ENCODE measurements at places on chromosomes 2 and 18.

DNA sequence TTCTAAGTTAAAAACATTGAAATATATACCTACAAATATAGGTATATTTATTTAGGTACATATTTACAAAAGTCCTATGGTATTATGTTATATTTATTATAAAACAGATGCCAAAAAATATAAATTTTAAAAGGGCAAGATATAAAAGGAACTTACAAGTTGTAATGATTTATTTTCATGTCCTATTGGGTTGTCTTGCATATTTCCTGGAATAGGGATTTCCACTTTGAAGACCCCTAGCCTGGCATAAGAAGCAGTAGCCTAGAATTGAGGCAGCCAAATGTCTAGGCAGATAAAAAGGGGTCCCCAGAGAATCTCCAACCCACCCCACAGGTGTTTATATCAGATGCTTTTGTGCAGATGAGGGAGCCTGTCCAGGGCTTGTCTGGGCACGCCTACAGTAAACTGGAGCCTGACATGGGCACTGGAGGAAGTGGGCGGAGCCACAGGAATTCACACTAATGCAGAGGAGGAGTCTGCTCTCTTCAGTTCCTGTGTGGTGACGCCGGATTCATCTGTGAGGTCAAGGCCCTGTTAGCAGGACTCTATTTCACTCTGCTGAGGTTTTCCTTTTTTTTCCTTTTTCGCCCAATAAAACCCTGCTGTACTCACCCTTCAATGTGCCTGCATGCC lies 1088.9 kb upstream of the PIK3C3 start:
- no peak for DNase-seq

- DNase-seq, result no peak
These were observed 9.5 kb downstream of the ELP2 start for GRCh38 chr18:36139245-36139644.

- DNase-seq, result no peak
These were observed 36.0 kb downstream of the KIF1A start for GRCh38 chr2:240783819-240784621.

DNA sequence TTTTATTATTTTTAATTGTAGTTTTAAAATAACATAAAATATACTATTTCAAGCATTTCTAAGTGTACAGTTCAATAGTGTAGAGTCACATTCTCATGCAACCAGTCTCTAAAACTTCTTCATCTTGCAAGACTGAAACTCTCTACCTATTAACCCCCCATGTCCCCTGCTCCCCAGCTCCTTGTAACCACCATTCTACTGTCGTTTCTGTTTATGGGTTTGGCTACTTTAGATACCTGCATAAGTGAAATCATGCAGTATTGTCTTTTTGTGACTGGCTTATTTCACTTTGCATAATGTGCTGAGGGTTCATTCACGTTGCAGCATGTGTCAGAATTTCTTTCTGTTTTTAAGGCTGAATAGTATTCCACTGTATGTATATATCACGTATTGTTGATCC lies 139.4 kb downstream of the SMAD7 start:
- DNase-seq, result no peak

- no peak for DNase-seq
These were observed 154.4 kb upstream of the GCFC2 start for GRCh38 chr2:75865083-75865482.

GRCh38 chr18:11665587-11665986 lies 23.5 kb upstream of the GNAL start:
- DNase-seq, result no peak

DNA sequence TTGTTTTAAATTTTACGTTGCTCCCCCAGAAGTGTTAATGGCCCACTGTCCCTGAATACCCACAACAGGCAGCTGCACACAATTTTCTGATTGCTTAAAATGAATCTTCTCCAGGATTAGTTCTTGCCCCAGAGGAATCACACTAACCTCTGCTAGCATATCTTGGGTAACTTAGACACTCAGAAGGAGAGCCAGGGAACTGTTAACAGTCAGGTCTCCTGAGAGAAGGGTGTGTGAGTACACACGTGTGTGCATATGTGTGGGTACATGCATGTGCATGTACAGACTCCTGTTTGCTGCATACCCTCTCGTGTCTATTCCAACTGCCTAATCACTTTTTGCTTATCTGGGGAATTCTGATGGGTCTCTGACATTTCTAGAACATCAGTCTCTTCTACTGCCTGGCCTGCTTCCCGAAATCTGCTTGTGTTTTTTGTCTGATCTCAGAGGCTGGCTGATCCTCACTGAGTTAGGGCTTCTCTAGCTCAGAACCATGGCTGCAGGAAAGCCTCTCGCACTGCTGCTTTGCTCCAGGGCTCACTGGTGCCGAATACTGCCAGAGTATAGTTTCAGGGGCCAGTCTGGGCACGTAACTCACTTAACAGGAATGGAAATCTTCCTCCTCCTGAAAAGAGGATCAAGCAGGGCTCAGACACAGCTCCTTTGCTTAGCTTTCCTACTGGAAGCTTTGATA lies 62.8 kb downstream of the PRELID3A start:
- DNase-seq, result no peak

DNA sequence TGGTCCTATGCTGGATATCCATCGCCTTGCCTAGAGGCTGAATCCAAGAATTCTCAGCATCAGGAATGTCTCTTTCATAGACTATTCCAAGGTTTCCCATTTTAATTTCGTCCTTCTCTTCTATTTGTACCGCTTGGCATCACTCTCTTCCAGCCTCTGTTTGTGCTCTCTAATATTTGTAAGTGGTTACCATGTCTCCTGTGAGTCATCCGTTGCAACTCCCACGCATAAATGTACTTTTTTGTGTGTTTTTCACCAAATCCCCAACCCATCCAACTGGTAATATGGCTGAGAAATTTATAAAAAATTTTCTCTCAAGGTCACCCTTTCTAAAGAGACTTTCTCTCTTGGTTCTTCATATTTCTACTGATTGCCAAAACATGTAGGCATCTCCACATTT lies 21.8 kb downstream of the COLEC12 start:
- no peak for DNase-seq

GRCh38 chr2:179336782-179337534 lies 72.3 kb upstream of the SESTD1 start:
- DNase-seq, result peak; percentile 67

- no peak for DNase-seq
These were observed 203.0 kb downstream of the SP3 start for GRCh38 chr2:173762221-173762620.

- DNase-seq, result no peak
These were observed 54.8 kb upstream of the CCDC68 start for GRCh38 chr18:55014095-55014494.

- no peak for DNase-seq
These were observed 63.4 kb downstream of the INPP4A start for GRCh38 chr2:98507891-98508708.

GRCh38 chr2:109447776-109448175 lies 166.0 kb downstream of the SEPTIN10 start:
- no peak for DNase-seq

DNA sequence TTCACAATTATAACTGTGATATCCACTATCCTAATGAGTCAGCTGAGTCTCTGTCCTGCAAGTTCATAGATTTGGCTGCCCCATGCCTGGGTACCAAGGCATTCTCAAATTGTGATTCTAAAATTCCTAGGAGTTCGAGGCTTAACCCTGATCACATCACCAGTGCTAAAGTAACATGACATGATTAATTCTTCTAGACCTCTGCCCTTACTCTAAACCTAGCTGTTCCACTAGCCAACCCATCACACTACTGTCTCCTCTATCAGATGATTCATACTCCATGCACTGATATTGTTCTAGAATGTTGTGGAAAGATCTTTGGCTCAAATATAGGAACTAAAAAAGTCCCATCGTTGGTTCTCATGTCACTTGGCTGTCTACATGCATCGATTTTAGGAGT lies 487.6 kb downstream of the PIK3C3 start:
- DNase-seq, result no peak

DNA sequence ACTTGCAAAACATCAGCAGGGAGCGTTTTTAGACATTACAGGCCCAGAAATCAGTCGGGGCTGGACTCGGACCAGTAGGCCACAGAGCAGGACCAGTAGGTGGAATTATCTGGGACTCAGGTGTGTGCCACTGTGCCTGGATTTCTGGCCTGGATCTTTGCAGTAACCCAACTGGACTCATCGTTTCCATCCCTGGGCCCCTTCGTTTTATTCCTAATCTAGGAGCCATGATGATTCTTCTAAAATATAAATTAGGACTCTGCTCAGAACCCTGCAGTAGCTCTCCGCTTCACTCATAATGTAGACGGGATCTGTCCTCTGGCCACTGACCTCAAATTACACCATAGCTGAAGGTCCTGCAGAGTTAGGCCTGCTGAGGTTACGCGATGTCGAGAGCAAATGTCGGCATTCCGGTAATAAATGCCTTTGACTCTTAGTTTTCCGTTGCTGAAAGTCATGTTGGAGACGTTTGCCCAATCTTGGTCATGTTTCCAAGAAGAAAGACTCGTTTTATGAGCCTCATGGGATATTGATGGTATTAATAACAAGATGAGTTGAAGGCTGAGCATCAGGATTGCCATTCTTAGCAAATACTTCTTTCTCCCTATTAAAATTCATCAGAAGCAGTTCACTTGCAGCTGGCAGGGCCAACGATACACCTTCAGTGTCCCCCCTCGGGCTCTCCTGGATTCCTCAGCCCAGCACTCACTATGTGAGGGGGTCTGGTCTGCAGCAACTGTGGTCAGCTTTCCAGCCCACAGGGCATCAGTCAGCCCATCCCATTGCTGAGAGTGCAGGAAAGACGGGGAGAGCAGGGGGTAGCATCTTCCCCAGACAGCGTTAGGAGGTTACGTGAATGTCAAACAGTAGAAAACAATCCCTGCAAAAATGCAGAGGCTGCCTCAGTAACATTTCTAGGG lies 39.9 kb upstream of the KLF11 start:
- no peak for DNase-seq

DNA sequence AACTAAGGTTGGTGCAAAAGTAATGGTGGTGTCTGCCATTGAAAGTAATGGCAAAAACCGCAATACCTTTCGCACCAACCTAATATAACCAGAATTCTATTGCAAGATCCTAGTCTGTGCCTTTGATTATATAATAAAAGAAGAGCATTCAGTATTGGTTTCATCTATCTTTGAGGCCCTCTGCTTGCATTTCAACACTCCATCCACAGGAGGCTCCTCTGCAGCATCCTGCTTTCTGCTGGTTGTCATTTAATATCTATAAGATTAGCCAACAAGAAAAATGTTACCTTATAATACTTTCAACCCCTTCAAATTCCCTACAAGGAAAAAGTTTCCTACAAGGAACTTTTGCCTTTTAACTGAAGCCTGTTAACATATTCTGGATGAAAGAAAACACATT lies 139.2 kb downstream of the CDCA7 start:
- no peak for DNase-seq

GRCh38 chr2:8215159-8215863 lies 466.5 kb upstream of the ID2 start:
- DNase-seq, result no peak

DNA sequence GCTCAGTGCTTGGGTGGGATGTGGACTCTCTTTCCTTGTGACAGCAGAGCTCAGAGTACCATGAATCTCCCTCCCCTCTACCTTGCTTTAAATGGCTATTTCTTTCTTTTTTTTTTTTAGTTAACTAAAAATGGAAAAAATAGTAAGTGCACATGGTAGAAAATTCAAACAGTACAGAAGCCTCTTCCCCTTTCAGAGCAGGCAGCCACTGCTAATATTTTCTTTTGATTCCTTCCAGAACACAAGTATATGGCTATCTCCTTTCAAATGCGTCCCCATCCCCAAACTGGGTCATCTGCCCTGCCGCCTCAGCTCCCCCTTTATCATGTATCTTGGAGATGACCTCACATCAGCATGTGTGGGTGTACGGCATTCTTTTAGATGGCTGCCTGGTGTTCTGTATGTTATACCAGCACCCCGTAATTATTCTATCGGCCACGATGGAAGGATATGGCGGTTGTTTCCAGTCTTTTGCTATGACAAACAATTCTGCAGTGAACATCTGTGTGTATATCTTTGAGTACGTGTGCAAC lies 70.5 kb upstream of the DLX2 start:
- no peak for DNase-seq

DNA sequence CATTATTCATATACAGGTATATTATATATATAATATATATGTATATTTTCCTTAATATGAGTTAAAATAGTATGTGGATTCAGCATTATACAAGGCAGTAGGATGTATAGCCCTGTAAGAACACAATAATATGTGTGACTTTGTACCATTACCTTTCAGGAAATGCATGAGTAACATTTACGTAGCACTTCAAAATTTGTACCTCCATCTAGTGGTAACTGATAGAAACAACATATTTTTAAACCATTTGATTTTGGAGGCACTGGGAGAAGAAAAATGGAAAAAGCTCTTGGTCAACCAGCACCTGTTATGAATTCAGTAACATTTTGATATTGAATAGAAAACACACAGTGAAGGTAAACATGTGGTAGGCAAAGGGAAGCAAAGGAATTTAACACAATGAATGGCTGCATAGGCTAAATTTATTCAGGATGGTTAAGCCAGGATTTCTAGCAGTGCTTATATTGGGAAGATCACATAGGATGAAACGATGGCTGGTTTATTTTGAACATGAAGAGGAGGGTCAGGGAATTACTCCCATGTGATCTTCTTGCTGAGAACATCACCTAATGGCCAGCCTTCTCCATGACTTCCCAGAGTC lies 565.5 kb downstream of the CCDC85A start:
- DNase-seq, result peak; percentile 1

DNA sequence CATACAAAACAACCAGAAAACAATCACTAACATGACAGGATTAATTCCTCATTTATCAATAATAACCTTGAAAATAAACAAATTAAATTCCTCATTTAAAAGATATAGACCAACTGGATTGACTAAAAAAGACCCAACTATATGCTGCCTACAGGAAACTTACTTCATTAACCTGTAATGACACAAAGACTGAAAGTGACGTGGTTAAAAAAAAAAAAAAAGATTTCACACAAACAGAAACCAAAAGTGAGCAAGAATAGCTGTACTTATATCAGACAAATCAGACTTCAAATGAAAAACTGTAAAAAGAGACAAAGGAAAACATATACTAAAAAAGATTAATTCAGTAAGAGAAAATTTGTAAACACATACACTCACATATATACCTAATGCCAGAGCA lies 201.2 kb downstream of the CCDC178 start:
- DNase-seq, result no peak

DNA sequence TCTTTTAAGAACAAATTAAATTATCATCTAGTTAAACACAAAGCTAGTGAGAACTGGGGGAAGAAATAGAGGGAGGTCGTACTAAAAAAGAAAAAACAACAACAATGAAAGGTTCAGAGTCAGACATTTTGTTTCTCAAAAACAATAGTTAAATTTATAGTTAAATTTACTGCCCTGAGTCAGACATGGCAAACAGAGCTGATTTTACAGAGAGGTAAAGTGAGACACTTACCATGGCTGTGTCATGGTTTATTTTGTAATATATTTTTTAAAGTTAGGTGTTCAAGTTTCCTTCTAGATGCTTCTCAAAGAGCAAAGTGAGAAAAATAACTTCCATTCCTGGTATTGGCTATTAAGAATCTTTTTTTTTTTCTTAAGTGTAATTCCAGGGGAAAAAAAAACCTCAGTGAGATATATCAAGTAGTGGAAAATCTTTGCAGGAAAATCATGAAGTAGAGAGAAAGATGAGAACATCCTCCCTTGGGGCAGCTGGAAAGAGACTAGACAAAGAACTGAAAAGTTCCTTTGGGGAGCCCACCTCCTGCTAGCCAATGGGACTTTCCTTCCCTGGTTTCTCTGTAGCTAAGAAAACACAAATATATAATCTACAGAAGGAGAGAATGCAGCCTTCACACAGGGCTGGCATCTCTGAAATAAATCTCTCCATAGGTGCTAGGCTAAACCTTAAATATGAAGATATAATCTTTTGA lies 12.3 kb downstream of the KLF7 start:
- DNase-seq, result no peak
